ENCODE measurements at places on chromosomes 13 and 19.
A peak's percentile ranks its signal among the peaks of the same experiment; 100 is the strongest.

GRCh38 chr13:45055902-45056648, 64.2 kb upstream of the GTF2F2 start:
- DNase-seq: no peak
- no peak overlapping the region for H3K4me3 ChIP-seq
- peaks cover 9% of the 10 kb centered on the region for H3K4me1 ChIP-seq

GRCh38 chr13:40341096-40341471, 325.4 kb downstream of the FOXO1 start:
- no peaks in the 10 kb centered on the region for H3K27me3 ChIP-seq
- H3K36me3 ChIP-seq: peaks cover 2% of the 10 kb centered on the region
- DNase-seq: no peak
- peaks cover 6% of the 10 kb centered on the region for H3K4me1 ChIP-seq

- peak overlapping the region; percentile 83 for H3K4me3 ChIP-seq
- H3K36me3 ChIP-seq: peaks cover 20% of the 10 kb centered on the region
- H3K27ac ChIP-seq: peak overlapping the region; percentile 95
- DNase-seq: peak; percentile 75
- H3K27me3 ChIP-seq: no peaks in the 10 kb centered on the region
These were observed 365 bp downstream of the PPP6R1 start for GRCh38 chr19:55258476-55258827.

GRCh38 chr13:39835253-39835652, 179.8 kb downstream of the COG6 start:
- H3K27ac ChIP-seq: no peak overlapping the region
- H3K36me3 ChIP-seq: peaks cover 5% of the 10 kb centered on the region
- no peaks in the 10 kb centered on the region for H3K4me1 ChIP-seq
- DNase-seq: no peak

GRCh38 chr19:8392017-8392591, 1.9 kb downstream of the RAB11B start:
- peak overlapping the region; percentile 80 for H3K27ac ChIP-seq

GRCh38 chr19:9947441-9947840, 11.1 kb upstream of the OLFM2 start:
- H3K36me3 ChIP-seq: no peaks in the 10 kb centered on the region
- no peak overlapping the region for H3K4me3 ChIP-seq
- H3K4me1 ChIP-seq: peaks cover 2% of the 10 kb centered on the region
- no peak overlapping the region for H3K27ac ChIP-seq

DNA sequence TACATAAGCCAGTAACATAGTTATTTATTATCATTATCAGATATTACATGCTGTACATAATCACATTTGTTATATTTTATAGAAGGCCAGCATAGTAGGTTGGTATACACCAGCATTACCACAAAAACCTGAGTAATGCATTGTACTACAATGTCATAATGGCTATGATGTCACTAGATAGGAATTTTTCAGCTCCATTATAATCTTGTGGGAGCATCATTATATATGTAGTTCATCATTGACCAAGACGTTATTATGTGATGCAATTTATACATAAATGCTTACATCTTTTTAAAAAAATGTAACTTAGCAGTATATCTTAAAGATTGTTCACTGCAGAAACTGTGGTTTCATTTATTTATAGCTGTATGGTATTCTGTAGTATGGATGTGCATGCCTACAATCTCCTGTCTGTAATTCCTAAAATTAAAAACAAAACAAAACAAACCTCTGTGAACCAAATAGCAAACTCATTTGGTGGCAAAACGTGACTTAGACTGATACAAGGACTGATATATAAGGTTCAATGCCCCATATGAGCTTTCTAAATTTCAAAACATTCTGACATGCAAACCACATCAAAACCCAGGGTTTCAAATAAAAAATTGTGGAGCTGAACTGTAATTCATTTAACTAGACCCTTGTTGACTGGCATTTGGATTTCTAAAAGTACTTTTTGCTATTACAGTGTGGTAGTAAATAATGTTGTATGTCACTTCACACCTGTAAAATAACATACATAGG, 250.9 kb downstream of the DLEU7 start:
- DNase-seq: no peak
- no peak overlapping the region for H3K27ac ChIP-seq
- no peak overlapping the region for H3K4me3 ChIP-seq
- peaks cover 44% of the 10 kb centered on the region for H3K4me1 ChIP-seq
- H3K27me3 ChIP-seq: no peaks in the 10 kb centered on the region
- H3K36me3 ChIP-seq: no peaks in the 10 kb centered on the region

DNA sequence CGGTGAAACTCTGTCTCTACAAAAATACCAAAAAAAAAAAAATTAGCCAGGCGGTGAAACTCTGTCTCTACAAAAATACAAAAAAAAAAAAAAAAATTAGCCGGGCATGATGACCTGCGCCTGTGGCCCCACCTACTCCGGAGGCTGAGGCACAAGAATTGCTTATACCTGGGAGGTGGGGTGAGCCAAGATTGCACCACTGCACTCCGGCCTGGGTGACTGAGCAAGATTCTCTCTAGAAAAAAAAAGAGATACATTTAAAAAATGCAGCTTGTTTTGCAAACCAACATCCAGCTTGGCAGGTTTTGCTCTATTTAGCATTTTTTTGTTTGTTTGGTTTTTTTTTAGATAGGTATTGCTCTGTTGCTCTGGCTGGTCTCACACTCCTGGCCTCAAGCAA, 6.7 kb upstream of the PGPEP1 start:
- DNase-seq: no peak
- no peaks in the 10 kb centered on the region for H3K36me3 ChIP-seq
- H3K4me3 ChIP-seq: no peak overlapping the region
- H3K4me1 ChIP-seq: peaks cover 4% of the 10 kb centered on the region
- H3K27me3 ChIP-seq: no peaks in the 10 kb centered on the region

- no peaks in the 10 kb centered on the region for H3K4me1 ChIP-seq
- H3K27ac ChIP-seq: no peak overlapping the region
- no peak overlapping the region for H3K4me3 ChIP-seq
- H3K36me3 ChIP-seq: no peaks in the 10 kb centered on the region
- no peaks in the 10 kb centered on the region for H3K27me3 ChIP-seq
These were observed 630.0 kb upstream of the MIR17HG start for GRCh38 chr13:90717451-90717936.

DNA sequence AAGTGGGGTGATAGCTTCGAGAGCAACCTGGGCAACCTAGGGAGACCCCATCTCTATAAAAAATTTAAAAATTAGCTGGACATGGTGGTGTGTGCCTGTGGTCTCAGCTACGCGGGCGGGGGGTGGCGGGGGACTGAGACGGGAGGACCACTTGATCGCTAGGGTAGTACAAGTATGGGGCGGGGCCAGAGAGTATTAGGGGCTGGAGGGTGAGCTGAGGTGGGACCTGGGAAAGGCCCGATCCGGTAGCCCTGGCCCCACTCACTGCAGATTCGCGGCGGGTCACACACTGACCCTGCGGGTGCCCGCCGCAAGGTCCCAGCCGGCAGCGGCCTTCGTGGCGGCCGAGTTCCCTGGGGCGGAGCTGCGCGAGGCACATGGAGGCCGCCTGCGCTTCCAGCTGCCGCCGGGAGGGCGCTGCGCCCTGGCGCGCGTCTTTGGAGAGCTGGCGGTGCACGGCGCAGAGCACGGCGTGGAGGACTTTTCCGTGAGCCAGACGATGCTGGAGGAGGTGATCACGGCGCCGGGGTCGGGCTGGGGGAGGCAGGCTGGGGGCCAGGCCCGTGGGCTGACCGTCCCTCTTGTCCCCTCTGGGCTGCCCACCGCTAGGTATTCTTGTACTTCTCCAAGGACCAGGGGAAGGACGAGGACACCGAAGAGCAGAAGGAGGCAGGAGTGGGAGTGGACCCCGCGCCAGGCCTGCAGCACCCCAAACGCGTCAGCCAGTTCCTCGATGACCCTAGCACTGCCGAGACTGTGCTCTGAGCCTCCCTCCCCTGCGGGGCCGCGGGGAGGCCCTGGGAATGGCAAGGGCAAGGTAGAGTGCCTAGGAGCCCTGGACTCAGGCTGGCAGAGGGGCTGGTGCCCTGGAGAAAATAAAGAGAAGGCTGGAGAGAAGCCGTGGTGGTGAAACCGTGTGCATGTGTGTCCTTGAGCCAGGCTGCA, 2.0 kb upstream of the ARHGAP45 start:
- peaks cover 24% of the 10 kb centered on the region for H3K36me3 ChIP-seq
- DNase-seq: peak; percentile 83
- H3K4me1 ChIP-seq: peaks cover 20% of the 10 kb centered on the region
- peak overlapping the region; percentile 61 for H3K4me3 ChIP-seq
- H3K27ac ChIP-seq: peak overlapping the region; percentile 69

- H3K4me1 ChIP-seq: peaks cover 34% of the 10 kb centered on the region
- no peaks in the 10 kb centered on the region for H3K36me3 ChIP-seq
- no peak for DNase-seq
- H3K27ac ChIP-seq: no peak overlapping the region
These were observed 3.4 kb upstream of the CTU1 start for GRCh38 chr19:51111606-51112005.

- DNase-seq: no peak
- H3K4me3 ChIP-seq: no peak overlapping the region
These were observed 60.9 kb downstream of the PEX11G start for GRCh38 chr19:7427944-7428343.

- no peaks in the 10 kb centered on the region for H3K4me1 ChIP-seq
- H3K4me3 ChIP-seq: no peak overlapping the region
- H3K27me3 ChIP-seq: peaks cover 13% of the 10 kb centered on the region
- no peak for DNase-seq
These were observed 4.4 kb downstream of the BCAM start for GRCh38 chr19:44813070-44813840.

DNA sequence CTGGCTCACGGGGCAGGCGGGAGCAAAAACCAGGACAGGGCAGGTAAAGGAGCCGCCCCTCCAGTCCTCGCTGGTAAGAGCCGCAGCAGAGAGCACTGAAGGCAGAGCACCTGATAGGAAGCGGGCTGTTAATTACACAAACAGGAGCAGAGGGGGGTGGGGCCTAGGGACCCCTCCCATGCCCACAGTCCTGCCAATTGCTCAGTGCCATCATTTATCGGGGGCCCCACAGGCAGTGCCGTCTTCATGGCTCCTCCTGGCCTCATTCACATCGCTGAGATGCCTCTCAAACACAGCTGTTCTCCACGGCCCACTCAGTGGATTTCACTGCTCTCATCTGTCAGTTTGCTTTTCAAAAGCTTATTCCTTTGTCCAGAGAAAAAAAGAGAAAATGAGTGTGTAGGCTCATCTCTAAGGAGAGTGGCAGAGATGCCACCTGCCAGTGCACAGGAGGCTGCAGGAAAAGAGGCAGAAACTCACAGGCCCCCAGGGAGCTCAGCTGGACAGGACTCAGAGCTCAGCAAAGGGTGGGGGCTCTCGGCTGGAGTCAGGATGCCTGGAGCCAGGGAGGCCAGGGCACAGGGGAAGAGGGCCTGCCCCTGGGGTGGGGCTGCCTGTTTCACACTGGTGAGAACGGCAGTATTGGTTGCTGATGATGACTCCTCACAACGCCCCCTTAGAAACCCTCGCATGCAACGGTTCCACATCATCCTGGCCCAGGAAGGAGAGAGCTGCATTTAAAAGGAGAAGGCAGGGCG, 174.6 kb downstream of the COL4A1 start:
- H3K36me3 ChIP-seq: no peaks in the 10 kb centered on the region
- peaks cover 3% of the 10 kb centered on the region for H3K4me1 ChIP-seq
- H3K4me3 ChIP-seq: no peak overlapping the region
- no peak for DNase-seq
- H3K27ac ChIP-seq: no peak overlapping the region
- peaks cover 14% of the 10 kb centered on the region for H3K27me3 ChIP-seq

- no peak overlapping the region for H3K4me3 ChIP-seq
- peaks cover 30% of the 10 kb centered on the region for H3K36me3 ChIP-seq
- H3K27ac ChIP-seq: no peak overlapping the region
- H3K27me3 ChIP-seq: no peaks in the 10 kb centered on the region
These were observed 9.4 kb downstream of the ITPKC start for GRCh38 chr19:40726279-40726678.

DNA sequence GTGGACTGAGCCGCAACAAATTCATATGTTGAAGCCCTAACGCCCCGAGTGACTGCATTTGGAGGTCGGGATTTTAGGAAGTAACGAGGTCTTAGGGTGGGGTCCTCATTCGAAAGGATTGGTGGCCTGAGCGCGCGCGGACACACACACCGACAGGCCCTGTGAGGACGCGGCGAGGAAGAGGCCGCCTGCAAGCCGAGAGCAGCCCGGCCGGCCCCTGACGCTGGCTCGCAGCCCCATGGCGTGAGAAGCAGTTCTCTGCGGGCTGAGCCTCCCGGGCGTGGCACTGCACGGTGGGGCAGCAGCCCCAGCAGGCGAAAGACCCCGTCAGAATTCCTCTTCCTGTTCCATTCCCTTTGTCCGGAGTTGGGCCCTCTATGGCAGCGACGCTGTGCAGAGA, 131.2 kb downstream of the CRYL1 start:
- H3K27me3 ChIP-seq: peaks cover 3% of the 10 kb centered on the region

GRCh38 chr13:110881839-110882627, 32.8 kb downstream of the ANKRD10 start:
- H3K27ac ChIP-seq: no peak overlapping the region
- no peaks in the 10 kb centered on the region for H3K27me3 ChIP-seq
- H3K4me1 ChIP-seq: peaks cover 13% of the 10 kb centered on the region
- no peak overlapping the region for H3K4me3 ChIP-seq

All from activated naive CD8-positive, alpha-beta T cell treated with anti-CD3 and anti-CD28 coated beads, Interleukin-2, amount 10 ng/mL, durations not matched to agents 7 days and 5 days (primary cell).